H9 (cell line): ENCODE measurements at places on chromosomes 1 and 21. TPM values are rescaled to one million over a fixed set of nuclear protein-coding genes. Genes with fewer than 3 reads are reported as not detected.
A peak's percentile ranks its signal among the peaks of the same experiment; 100 is the strongest.

- no peak for DNase-seq
Measured at GRCh38 chr1:20948101-20948500, 161.0 kb upstream of the HP1BP3 start.

- DNase-seq: no peak
Measured at GRCh38 chr1:38730511-38731397, 128.8 kb downstream of the RRAGC start.

GRCh38 chr1:96374076-96374762, 347.4 kb upstream of the PTBP2 start:
- no peak for DNase-seq

- peak; percentile 82 for DNase-seq
Measured at GRCh38 chr1:38076038-38076437, 29.4 kb upstream of the POU3F1 start.

GRCh38 chr1:109361649-109362048, 36.1 kb downstream of the SORT1 start:
- no peak for DNase-seq

DNA sequence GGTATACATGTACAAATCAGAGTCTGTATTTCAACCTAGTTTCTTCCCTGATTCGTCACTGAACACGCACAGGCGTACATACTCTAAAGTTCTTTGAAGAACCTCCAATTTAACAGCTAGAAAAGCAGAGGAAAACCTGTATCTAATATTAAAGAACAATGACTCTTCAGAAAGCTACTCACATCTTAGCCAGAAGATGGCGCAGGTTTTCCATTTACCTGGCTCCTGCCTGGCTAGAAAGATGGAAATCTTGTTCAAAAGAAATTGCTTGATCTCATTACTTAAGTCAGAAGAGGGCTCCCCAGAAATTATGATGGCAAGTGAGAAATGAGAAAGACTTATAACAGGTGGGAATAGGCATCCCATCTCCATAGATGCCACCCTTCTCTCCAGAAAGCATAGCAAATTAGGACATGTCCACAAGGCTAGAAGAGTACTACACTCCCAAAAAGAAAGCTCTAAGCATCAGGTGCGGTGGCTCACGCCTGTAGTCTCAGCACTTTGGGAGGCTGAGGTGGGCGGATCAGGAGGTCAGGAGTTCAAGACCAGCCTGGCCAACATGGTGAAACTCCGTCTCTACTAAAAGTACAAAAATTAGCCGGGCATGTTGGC, 19.0 kb upstream of the L1TD1 start:
- DNase-seq: peak; percentile 49

DNA sequence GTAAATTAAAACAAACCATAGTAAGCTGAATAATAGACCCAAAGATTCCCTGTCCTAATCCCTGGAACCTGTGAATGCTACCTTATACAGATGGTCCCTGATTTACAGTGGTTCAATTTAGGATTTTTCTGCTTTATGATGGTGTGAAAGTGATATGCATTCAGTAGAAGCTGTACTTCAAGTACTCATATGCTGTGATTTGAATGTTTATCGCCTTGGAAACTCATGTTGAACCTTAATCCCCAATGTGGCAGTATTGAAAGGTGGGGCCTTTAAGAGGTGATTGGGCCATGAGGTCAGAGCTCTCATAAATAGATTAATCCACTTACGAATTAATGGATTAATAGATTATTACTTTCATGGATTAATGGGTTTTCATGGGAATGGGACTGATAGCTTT, 10.6 kb upstream of the RRP15 start:
- no peak for DNase-seq

- DNase-seq: no peak
Measured at GRCh38 chr1:22832414-22832786, 121.8 kb downstream of the EPHB2 start.

- DNase-seq: no peak
Measured at GRCh38 chr1:228058172-228058948, 24.1 kb upstream of the ARF1 start.

DNA sequence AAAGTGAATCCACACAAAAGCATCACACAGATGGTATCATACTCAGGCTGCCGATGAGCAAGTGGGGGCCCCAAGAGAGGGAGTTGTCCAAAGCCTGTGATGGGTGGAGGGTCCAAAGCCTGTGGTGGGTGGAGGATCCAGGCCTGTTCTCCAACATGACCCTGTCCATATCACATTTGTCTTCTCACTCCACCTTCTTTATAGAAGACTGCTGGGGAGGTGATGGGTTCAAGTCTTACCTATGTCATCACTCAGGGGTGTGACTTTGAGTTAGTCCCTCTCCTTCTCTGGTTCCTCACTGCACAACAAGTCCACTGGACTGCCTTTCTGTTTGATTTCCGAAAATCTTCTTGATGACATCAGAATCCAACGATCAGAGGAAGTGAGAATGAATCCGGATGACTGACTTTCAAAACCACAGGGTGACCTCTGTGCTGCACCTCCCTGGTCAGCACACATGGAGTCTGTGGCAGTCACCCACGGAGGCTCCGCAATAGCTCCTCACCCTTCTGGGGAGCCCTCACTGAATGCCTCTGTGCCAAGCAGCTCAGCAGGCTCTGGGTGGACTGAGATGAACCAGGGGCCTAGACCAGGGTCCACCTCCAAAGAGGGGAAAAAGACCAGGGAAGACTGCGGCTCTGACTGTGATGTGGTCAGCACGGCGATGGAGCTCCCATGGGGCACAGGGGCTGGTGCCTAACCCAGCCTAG, 166.8 kb downstream of the HIVEP3 start:
- DNase-seq: no peak

- no peak for DNase-seq
Measured at GRCh38 chr1:209311770-209312169, 271.7 kb upstream of the CAMK1G start.

GRCh38 chr1:14922942-14923726, 230.4 kb upstream of the TMEM51 start:
- DNase-seq: no peak

- DNase-seq: no peak
Measured at GRCh38 chr1:2045468-2046173, 4.6 kb upstream of the PRKCZ start.

- DNase-seq: no peak
Measured at GRCh38 chr1:109977225-109977624, 7.3 kb upstream of the AHCYL1 start.

- no peak for DNase-seq
Measured at GRCh38 chr1:175873290-175873935, 130.0 kb upstream of the TNR start.

DNA sequence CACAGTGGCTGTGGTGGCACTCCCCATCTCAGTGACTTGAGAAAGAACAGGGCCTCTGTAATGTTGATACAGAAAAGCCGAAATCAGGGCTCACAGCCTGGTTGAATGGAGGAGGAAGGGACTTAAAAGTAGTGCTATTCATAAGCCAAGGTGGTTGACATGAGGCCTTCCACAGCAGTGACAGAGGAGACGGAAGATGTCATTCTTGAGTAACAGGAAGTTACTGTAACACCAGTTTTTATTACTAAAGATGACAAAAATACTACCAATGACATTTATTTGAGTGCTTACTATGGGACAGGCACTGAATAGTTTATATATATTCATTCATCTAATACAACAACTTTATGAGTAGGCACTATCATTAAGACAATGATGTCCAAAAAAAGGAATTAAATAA, 52.8 kb upstream of the GNG12 start:
- DNase-seq: no peak

DNA sequence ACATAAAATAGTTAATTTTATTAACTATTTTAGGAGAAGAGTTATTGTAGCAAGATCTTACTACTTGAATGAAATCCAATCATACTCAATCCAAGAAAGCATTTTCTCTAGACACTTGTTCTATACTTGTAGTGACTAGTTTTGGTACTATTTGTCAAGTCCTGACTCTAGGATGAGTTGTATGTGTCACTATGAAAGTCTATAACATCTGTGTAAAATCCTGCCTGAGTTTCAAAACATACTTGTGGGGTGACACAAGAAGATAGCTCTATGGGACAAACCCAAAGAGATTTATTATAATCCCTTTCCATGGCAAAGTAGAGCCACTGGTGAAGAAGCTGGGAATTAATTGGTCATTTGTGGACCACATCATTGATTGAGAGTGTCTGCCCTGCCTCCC, 1042.2 kb upstream of the ADGRL4 start:
- no peak for DNase-seq

- DNase-seq: peak; percentile 26
Measured at GRCh38 chr21:46194374-46195334, 10.4 kb upstream of the SPATC1L start.

DNA sequence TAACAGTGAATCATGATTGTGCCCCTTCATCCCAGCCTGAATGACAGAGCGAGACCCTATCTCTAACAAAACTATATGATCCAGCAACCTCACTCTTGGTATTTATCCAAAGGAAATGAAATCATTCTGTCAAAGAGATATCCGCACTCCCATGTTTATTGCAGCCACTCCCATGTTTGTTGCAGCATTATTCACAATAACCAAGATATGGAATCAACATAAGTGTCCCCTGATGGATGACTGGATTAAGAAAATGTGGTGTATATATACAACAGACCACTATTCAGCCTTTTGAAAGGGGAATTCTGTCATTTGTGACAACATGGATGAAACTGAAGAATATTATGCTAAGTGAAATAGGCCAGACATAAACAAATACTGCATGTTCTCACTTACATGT, 44.4 kb downstream of the TRMT1L start:
- no peak for DNase-seq

- no peak for DNase-seq
Measured at GRCh38 chr1:220514256-220514655, 13.7 kb upstream of the MARK1 start.

DNA sequence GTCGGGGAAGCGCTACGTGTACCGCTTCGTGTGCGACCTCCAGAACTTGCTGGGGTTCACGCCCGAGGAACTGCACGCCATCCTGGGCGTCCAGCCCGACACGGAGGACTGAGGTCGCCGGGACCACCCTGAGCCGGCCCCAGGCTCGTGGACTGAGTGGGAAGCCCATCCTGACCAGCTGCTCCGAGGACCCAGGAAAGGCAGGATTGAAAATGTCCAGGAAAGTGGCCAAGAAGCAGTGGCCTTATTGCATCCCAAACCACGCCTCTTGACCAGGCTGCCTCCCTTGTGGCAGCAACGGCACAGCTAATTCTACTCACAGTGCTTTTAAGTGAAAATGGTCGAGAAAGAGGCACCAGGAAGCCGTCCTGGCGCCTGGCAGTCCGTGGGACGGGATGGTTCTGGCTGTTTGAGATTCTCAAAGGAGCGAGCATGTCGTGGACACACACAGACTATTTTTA, 17.1 kb downstream of the ETS2 start:
- no peak for DNase-seq

DNA sequence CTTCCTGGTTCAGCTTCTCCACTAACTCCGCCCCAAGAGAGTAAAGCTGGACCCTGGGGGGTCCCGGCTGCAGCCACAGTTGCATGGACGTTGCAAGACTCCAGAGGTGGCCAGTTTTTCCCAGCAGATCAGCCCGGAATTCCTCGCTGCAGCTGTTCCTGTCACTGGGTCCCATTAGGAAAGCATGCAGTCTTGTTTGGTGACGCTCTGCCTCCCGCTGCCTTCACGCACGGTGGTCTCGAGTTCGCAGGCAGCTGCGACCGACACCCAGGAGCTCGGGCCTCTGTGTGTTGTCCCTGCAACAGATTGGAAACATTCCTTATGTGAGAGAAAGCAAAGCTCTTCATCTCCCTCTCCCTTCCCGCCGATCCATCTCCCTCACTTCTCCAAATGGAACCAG, 162.8 kb downstream of the PRDM16 start:
- no peak for DNase-seq

DNA sequence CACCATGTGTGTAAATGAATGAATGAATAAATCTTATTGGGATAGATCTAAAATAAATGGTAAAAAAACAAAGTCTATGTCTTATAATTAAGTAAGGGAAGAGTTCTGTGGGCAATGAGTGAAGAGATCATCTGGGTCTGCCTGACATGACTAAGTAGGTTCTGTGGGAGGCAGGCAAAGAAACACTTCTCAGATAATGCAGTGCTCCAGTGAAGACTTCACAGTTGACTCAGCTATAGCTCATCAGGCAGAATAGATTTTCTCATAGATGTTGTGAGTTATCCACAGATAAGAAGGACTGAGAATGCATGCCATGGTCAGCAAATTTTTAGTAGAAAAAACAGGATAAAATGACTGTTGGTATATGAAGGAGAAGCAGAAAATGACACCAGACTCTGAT, 12.4 kb downstream of the KRTAP22-2 start:
- no peak for DNase-seq

- DNase-seq: no peak
Measured at GRCh38 chr1:208167261-208167869, 76.8 kb downstream of the PLXNA2 start.

DNA sequence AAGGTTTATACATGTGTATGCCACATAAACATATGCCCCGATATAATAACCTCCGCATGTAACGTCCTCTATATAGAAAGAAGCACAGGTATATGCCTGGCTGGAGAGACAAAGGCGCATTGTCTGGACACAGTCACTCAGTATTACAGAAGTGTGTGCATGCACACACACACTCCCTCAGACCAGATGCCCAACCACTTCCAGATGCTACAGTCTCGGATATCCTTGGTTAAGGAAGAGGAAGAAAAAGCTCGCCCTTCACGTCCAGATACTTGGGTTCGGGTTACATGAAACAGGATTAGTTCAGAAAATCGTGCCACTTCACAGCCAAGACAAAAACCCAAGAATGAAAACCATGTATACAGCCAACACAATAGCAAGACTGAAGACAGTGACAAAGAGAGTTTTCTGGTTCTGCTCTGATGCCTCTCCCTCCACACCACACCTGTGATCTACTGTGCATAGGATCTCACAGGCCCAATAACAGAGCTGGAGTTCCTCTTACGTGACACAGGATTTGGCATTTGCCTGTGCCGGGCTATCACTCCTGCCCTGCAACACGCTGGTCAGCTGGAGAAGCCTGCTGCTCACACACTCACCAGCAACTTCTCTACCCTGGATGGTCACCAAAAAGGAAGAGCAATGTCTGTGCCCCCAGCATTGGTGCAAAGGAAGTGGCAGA, 75.0 kb downstream of the SSBP3 start:
- DNase-seq: no peak

The KCND3 gene
- 0.15 TPM in 2 replicates for total RNA-seq

The DMRTA2 gene
- 0.07 and 0.11 TPM in 2 replicates for total RNA-seq

The FCRLB gene
- 0.18 TPM in 1 of 2 replicates, not detected in the other for total RNA-seq

The LINGO4 gene
- total RNA-seq: not detected in 2 replicates

The YIPF1 gene
- total RNA-seq: 29.1 and 33.1 TPM in 2 replicates

The GREM2 gene
- not detected in 2 replicates for total RNA-seq

The DYNLT5 gene
- total RNA-seq: 0.83 and 0.86 TPM in 2 replicates

The SLC44A3 gene
- 4.8 and 5.5 TPM in 2 replicates for total RNA-seq

The HLX gene
- 0.37 and 0.88 TPM in 2 replicates for total RNA-seq
